Left renal cortex interstitium (tissue), 4 donors: ENCODE measurements at places on chromosomes 16 and 17.

- DNase-seq: no peak
Observed at GRCh38 chr17:2804912-2805311, 8.7 kb downstream of the RAP1GAP2 start.

GRCh38 chr17:69669441-69670178, 255.1 kb downstream of the MAP2K6 start:
- DNase-seq: no peak

- no peak for DNase-seq
Observed at GRCh38 chr16:4350365-4350786, 745 bp downstream of the PAM16 start.

- DNase-seq: no peak
Observed at GRCh38 chr17:36074365-36074764, 10.3 kb downstream of the CCL18 start.

DNA sequence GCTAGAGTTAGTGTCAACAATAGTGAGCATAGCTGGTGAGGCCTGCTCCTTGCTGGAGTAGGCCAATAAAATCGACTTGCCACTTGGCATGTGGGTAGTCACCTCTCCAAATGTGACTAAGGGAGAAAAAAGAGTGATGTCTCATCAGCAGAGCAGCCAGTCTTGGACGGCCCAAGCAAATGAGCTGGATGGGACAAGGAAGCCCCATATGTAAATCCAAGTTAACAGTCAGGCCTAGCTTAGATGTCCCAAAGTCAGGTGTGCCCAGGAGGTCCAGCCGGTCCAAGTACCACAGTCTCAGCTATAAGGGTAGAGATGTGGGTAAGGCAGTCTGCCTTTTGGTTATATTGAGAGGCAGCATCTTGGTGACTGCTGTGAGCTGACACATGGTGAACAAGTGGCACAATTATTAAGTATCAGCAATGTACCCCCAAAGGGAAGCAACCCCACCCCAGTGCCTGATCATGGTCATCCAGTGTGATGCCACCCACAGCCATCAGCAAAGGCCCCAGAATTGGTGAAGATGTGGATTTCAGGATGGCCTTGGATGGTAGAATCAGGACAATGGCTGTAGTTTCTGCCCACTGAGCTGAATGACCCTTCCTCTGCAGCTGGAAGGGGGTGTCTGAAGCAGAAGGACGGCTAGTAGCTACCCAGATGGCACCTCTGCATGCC, 83.4 kb downstream of the TNFRSF13B start:
- no peak for DNase-seq

DNA sequence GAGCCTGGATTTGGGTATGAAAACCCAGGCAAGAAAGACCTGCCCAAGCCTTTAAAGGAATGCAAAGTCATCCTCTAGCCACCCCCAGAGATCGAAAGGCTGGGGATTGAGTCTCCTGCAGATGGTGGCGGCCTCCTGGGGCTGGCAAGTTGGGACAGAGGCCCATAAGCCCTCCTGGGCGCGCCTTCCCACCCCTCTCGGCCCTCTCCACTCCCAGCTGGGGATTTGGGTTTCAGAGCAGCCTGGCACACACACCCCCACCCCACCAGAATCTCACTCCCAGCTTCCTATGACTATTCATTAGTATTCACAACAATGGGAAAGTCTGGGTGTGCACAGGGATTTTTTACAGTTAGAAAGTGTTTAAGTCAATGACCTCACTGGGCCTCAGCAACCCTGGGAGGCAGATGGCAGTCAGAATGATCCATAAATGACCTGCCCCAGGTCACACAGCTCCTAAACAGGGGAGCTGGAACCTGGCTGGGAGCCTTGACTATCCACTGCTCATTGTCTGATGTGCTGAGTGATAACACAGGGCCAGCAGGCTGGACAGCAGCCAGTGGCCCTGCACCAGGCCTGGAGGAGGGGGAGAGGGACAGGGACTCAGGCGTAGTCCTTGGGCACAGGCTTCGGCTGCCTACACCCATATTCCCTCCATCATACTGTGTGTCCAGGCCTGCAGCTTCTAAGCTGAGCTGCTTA, 12.1 kb downstream of the NHERF1 start:
- no peak for DNase-seq

- no peak for DNase-seq
Observed at GRCh38 chr16:86052115-86052670, 153.2 kb downstream of the IRF8 start.

- no peak for DNase-seq
Observed at GRCh38 chr16:30986129-30986991, 1.4 kb downstream of the HSD3B7 start.

GRCh38 chr16:83305092-83305491, 502.7 kb upstream of the HSBP1 start:
- DNase-seq: no peak
